Dermis blood vessel endothelial cell (primary cell): ENCODE measurements at places on chromosomes 16 and 17.

DNA sequence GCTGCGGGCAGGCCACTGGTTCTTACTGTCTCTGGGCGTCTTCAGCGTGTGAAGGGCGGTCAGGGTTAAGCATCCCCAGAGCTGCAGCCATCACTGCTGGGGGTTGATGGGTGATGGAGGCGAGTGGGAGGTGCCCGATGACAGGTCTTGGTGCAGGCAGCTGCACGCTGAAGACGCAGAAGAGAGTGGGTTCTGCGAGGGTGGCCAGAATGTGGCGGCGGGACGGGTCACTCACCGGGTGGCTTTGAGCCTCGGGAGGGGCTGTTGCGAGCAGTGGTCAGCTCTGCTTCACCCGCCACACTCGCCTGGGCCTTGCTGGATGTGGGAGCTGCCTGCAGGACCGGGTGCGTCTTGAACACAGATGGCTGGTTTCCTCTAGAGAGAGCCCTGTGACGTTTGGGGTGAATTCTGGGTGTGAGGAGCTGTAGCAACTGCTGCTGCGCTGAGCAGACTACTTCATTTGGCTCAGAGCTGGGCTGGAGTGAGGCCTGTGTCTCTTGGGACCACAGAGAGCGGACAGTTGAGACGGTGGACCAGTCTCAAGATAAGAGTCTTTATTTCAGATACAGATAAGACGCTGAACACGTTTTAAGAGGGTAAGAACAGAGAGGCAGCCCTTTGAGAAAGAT, 44.6 kb upstream of the ZNF750 start:
- DNase-seq: no peak

DNA sequence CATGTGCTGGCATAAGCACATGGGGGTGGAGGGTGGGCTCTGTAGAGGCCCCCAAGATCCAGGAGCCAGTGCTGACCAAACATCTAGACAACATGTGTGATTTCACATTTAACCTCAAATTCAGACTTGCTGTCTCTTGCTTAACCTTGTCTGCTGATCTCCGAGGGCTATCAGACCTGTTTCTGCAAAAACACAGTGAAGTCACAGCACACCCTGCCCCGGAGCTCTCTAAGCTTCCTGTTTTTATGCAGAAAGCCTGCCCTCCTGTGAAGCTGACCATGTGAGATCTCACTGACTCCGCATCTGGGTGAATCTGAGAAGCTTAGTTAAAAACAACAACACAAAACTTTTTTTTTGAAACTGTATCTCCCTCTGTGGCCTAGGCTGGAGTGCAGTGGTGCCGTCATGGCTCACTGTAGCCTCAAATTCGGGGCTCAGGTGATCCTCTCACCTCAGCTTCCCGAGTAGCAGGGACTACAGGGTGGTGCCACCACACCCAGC, 6.6 kb upstream of the DPEP2 start:
- peak; percentile 83 for DNase-seq

GRCh38 chr17:76753061-76753961, 15.4 kb downstream of the MFSD11 start:
- DNase-seq: no peak

GRCh38 chr17:69883120-69883519, 191.9 kb upstream of the KCNJ16 start:
- DNase-seq: no peak

DNA sequence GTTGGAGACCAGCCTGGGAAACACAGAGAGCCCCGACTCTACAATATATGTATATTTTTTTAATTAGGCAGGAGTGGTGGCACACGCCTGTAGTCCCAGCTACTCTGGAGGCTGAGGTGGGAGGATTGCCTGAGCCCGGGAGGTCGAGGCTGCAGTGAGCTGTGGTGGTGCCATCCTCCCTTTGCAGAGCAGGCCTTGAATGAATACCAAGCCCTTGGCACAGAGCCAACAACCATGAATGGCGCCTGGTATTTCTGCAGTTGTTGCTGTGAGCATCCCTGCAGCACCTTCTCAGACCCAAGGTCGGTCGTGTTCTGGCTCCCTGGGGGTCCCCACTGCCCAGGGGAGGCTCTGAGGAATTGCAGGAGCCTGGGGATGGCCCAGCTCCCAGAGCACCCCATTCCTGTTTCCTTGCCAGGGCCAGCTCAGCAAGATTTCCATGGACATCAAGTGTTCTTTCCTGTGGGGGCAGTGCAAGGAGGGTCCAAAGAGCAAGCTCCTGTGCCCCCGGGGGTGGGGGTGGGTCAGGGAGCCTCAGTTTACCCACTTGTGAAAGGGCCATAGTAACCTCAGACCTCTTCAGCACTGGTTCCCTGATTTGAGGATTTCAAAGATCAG, 25.6 kb upstream of the RMI2 start:
- DNase-seq: peak; percentile 43

GRCh38 chr16:67349172-67349571, 22.6 kb downstream of the LRRC36 start:
- DNase-seq: peak; percentile 67

DNA sequence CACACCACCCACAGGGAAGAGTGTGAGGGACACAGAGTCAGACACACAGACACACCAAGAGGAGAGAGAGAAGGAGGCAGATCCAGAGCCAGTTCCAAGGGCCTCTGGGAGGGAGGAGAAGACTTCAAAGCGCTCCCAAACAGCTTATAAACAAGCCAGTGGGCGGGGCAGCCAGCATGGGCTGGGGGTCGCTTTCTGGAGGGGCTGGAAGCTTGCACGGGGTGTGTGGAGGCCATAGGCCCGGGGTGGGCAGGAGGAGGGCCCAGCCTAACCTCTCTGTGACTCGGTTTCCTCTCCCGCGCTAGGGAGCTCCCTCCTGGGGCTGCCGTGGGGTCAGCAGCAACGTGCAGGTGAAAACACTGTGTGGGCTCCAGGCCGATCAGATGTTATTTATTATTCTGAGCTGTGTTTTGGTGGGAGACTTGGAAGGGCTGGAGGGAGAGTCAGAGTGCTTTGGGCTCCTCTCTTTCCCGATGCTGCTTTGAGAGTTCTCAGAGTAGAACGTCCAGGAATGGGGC, 2.5 kb upstream of the WFIKKN2 start:
- no peak for DNase-seq

DNA sequence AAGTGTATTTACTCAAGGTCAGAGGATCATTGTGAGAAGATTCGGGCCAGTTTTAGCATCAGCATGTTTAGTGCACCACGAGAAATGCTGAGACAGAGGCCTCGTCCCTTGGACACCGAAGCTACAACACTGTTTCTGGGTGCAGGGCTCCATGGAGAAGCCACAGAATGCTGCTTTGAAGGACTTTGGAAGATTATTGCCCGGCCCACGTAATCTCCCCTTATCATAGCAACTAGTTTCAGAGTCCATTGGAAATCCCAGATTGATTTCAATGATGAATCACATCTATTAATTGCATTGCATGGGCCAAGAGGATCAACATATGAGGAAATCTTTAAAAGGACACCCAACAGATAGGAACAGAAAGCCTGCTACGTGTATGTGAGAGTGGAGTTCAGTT, 156.0 kb downstream of the MAF start:
- DNase-seq: no peak

DNA sequence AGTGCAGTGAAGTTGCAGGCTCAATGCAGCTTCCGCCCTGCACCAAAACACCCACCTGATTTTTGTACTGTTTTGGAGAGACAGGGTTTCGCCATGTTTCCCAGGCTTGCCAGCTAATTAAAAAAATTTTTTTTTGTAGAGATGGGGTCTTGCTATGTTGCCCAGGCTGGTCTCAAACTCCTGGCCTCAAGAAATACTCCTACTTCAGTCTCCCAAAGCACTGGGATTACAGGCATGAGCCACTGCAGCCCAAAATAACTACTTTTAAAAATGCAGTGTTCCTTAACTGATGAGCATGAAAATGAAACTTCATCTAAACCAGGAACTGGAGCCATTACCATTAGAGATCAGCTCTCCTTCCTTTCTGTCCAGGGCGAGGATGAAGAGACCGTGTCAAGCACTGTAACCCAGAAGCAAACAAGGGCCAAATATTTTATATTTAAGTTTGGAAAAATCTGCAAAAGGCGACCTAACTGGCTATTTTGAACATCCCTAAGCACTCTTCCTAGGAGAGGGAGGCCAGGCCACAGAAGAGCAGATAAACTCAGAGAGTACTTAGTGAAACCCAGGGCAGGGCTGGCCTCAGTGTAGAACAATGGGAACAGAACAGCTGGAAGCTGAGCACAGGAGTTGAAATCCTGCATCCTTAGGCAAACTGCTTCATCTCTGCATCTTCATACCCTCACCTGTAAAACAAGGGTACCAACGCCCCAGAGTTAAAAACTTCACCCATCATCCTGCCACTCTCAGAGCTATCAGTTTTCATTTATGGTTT, 24.0 kb downstream of the CREBBP start:
- no peak for DNase-seq

DNA sequence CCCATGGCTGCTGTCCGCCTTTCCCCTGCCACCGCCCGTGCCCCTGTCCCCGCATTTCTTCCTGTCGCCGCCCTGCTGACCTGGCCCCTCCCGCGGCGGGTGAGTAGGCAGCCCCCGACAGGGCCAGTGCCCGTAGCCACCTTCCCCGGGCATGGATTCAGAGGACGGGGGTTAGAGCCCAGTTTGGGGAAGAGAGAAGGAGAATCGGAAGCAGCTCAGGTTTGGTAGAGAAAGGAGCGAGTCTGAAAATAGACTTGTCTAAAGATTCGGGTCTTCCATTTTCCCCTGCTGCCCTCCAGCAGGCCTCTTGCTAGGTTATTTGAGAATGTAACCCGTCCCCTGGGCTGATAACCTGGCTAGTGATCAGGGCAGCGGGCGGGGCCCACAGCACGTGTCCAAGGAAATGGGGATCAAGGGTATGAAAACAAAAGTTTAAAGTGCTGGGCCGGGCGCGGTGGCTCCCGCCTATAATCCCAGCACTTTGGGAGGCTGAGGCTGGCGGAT, 7.9 kb upstream of the CLDN9 start:
- no peak for DNase-seq

GRCh38 chr16:71794018-71794417, 14.6 kb downstream of the AP1G1 start:
- DNase-seq: no peak

GRCh38 chr16:69663846-69664245, 62.5 kb downstream of the NQO1 start:
- DNase-seq: no peak

DNA sequence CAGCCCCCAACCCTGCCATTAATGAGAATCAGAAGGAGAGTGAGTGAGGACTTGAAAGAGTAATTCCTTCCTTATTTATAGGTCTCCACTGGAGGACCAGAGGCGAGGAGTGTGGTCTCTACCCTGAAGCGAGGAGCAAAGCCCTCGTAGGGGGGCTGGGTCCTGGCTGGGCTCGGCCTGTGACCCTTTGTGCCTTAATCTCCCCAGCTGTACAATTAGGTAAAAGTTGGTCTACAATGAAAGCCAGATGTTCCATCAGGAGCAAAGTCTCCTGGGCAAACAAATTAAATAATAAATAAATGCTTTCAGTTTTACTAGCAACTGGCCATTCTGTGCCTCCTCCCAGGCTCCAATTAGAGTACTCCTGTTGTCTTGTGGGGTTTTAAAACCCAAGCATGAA, 523.5 kb upstream of the SALL1 start:
- no peak for DNase-seq

GRCh38 chr16:175011-175949, 1.2 kb upstream of the HBA1 start:
- no peak for DNase-seq

DNA sequence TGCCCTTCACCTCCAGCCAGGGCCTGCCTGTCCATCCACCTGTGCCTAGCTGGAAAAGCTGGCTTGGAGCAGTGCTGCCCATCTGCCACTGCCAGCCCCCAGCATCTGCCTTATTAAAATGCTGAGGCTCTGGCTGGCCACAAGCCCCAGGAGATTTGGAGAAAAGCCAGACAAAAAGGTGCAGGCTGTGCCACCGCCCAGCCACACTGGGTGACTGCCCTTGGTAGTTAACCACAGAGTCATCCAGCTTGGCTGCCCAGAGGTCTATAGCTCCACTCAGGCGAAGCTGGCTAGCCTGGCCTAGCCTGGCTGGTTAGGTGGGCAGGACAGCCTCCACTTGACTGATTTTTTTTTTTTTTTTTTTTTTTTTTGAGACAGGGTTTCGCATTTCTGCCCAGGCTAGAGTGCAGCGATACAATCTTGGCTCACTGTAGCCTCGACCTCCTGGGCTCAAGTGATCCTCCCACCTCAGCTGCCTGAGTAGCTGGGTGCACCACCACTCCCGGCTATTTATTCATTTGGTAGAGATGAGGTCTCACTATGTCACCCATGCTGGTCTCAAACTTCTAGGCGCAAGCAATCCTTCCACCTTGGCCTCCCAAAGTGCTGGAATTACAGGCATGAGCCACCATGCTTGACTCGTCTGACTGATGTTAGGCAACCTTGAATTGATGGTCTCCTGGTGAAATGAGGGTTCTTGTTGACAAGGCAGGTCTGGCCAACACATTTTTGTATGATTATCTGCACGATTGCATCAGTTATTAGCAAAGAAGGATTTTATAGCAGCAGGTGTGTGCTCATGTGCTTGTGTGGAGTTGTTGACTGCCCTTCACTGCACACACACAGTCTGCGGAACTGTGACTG, 103.8 kb downstream of the RAB11FIP4 start:
- no peak for DNase-seq

DNA sequence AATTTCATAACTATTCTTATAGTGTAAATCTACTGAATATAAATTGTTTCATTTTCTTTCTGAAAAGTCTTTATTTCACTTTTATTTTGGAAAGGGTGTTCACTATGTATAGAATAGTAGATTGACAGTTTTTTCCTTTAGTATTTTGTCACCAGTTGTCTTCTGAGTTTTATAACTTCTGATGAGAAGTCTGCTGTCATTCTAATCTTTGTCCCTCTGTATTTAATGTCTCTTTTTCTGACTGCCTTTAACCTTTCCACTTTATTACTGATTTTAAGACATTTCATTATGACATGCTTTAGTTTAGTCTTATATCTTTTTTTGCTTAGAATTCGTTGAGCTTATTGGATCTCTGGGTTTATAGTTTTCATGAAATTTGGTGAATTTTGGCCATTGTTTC, 166.9 kb downstream of the FTO start:
- no peak for DNase-seq

GRCh38 chr17:246226-246625, 64.8 kb upstream of the DOC2B start:
- DNase-seq: no peak

DNA sequence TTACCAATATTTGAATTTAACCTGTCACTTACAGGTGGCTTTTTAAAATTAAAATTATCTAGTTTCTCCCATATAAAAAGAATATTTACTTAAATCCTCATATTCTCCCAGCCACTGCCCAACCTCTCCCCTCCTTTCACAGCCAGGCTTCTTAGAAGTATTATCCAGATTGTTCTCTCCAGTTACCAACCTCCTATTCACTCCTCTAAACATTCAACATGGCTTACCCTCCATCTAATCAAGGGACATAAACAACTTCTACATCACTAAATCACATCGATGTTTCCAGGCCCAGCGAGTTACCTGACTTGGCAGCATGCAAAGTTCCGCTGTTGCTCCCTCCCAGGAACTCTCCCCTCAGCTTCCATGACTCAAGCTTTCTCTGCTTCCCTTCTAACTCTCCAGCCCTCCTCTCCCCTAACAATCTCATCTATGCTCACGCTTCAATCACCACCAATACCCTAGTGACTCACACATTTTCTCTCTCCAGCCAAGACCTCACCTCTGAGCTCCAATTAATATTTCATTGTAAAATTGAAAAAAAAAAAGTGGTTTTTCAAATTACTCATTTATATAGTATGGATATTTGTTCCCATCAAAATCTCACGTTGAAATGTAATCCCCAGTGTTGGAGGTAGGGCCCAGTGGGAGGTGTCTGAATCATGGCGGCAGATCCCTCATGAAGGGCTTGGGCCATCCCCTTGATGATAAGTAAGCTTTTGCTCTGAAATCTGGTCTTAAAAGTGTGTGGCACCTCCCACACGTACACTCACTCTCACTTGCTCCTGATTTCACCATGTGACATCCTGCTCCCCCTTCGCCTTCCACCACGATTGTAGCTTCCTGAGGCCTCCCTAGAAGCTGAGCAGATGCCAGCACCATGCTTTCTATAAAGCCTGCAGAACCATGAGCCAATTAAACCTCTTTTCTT, 88.5 kb downstream of the HELZ start:
- DNase-seq: peak; percentile 20
